ENCODE measurements at places on chromosomes 2 and 18.

GRCh38 chr2:79844011-79844410 lies 331.2 kb downstream of the CTNNA2 start:
- no peak for DNase-seq

DNA sequence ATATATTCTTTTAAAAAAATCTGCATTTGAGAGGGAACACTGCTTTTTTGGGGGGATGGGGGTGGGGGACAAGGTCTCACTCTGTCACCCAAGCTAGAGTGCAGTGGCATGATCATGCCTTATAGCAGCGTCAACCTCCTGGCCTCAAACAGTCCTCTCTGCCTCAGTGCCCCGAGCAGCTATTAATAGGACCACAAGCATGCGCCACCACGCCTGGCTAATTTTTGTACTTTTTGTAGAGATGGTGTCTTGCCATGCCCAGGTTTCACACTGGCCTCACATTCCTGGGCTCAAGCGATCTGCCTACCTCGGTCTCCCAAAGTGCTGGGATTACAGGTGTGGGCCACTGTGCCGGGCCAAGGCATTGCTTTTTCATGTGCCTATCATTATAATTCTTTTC lies 154.2 kb downstream of the ATAD2B start:
- DNase-seq: no peak

DNA sequence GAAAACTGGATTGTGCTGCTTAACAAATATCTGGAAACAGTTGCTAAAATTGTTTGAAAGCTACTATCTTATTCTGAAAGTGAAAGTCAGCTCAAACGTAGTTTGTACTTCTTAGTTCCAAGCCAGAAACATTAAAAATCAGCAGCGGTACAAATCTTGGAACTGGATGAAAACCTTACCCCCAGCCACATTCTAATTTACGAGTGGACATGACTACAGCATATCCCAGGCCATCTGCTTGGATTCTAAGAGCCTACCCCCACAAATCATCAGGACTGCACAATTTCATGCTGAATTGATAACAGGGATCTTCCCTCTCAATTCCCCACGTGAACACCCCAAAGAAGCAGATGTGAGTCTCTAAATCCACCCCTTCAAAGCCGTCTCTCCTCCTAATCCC lies 158.7 kb upstream of the NCKAP5 start:
- no peak for DNase-seq

- no peak for DNase-seq
These were observed 112.0 kb upstream of the STPG4 start for GRCh38 chr2:47266939-47267710.

GRCh38 chr2:191297033-191297432 lies 51.8 kb downstream of the MYO1B start:
- no peak for DNase-seq

DNA sequence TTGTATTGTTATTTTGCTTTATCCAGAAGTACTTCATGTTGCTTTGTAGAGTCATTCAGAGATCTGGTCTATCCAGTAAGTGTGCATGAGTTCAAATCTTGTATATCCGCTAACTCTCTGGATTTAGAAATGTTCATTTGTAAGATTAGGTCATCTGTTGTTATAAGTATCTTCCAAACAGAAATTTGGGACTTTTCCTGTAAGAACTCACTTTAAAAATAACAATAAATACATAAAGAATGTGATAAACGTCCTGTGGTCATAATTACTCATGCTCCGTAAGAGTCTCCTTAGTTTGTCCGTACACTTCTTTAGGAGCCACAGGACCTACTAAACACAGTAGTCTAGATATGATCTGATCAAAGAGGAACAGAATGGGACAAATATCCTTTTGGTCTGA lies 699.9 kb upstream of the SLC8A1 start:
- DNase-seq: no peak

GRCh38 chr18:79531926-79532312 lies 136.2 kb downstream of the NFATC1 start:
- DNase-seq: no peak

Measured in stimulated activated CD4-positive, alpha-beta T cell treated with anti-CD3 and anti-CD28 coated beads, Interleukin-15, amount 100 ng/mL, for 1 hour (primary cell).